Mesenchymal stem cell (in vitro differentiated cells and primary cell): ENCODE measurements at places on chromosomes 5 and 9.

- H3K27me3 ChIP-seq: peaks cover 96% of the 10 kb centered on the region
- no peak overlapping the region for H3K27ac ChIP-seq
- no peak overlapping the region for H3K4me3 ChIP-seq
- H3K36me3 ChIP-seq: no peaks in the 10 kb centered on the region
- H3K4me1 ChIP-seq: peaks cover 43% of the 10 kb centered on the region
These were observed 2.6 kb upstream of the FOXB2 start for GRCh38 chr9:77016526-77017504.

- H3K27ac ChIP-seq: no peak overlapping the region
- DNase-seq: no peak
- no peaks in the 10 kb centered on the region for H3K36me3 ChIP-seq
- H3K4me3 ChIP-seq: no peak overlapping the region
These were observed 203.2 kb downstream of the RAB3C start for GRCh38 chr5:58786035-58786434.

- no peak for DNase-seq
- no peaks in the 10 kb centered on the region for H3K4me1 ChIP-seq
- no peaks in the 10 kb centered on the region for H3K27me3 ChIP-seq
- H3K36me3 ChIP-seq: no peaks in the 10 kb centered on the region
These were observed 76.6 kb upstream of the PAM start for GRCh38 chr5:102678267-102679058.

DNA sequence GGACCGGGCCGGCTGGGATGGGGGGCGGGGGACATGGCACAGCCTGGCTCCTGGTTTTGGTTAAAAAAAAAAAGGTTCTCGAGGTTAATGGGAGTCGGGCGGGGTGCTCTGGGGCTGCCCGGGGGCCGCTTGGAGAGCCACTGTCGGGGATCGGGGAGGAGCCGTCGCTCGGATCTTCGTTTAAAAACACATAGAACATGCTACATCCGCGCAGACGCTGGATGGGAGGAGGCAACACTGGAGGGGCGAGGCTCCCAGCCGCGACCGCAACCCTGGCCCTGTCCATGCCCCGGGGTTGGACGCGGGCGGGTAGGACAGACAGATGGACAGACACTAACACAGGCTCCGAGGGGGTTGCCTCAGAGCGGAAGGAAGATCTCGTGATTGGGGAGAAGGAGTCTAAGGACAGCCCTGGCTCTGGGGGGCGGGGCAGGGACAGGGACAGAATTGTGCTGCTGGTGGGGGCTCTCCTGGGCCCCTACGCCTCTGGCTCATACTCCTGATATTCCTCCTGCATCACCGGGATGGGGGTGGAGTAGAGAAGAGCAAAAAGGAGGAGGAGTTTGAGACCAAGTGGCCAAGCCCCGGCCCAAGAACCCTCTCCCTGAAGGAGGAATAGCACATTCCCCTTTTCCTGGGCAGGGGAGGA is 9.9 kb downstream of the SNCB start:
- peaks cover 44% of the 10 kb centered on the region for H3K27me3 ChIP-seq
- peak; percentile 84 for DNase-seq
- H3K36me3 ChIP-seq: peaks cover 3% of the 10 kb centered on the region
- no peak overlapping the region for H3K4me3 ChIP-seq
- H3K27ac ChIP-seq: no peak overlapping the region

DNA sequence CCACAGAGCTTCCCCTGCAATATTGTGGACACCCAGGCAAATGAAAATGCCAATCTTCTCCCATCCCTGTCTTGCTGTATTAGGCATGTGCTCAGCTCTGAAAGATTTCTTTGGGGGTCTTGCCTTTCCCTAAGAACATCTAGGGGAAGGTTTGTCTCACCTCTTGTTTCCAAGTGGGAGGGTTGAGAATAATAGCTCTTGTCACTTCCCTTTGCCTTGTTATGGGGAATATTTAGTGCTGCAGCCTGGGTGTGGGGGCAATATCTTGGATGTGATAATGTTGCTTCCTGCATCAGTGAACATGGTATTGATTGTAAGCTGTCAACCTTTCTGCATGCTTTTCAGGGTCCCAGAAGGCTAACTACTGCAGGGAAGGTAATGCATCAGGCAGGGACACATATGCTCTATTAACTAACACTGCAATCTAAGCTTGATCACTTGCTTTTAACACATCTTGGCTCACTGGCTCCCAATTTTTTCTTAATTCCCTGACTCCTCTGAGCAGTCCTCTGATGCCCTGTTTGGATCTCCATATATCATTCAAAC is 66.1 kb upstream of the GPR151 start:
- H3K27ac ChIP-seq: no peak overlapping the region
- no peak for DNase-seq
- no peaks in the 10 kb centered on the region for H3K36me3 ChIP-seq
- H3K4me1 ChIP-seq: peaks cover 2% of the 10 kb centered on the region

DNA sequence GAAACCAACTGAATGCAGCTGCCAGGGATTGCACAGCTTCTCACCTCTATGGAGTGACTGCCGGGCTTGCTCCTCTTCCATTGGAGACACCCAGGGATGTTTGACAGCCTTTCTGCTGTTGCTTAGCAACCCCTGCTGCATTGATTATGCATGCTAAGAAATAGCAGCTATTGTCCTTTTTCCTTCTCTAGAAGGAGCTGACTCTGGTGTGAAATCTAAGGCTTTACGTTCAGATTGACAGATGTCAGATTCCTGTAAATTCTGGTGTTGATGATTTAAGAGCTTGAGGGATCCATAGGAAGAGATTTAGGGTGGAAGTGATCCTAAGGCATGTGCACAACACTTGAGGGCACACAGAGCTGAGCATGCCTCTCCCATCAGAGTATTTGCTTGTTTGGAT is 267.7 kb downstream of the NTRK2 start:
- no peak overlapping the region for H3K4me3 ChIP-seq
- H3K4me1 ChIP-seq: no peaks in the 10 kb centered on the region
- H3K27me3 ChIP-seq: peaks cover 5% of the 10 kb centered on the region

DNA sequence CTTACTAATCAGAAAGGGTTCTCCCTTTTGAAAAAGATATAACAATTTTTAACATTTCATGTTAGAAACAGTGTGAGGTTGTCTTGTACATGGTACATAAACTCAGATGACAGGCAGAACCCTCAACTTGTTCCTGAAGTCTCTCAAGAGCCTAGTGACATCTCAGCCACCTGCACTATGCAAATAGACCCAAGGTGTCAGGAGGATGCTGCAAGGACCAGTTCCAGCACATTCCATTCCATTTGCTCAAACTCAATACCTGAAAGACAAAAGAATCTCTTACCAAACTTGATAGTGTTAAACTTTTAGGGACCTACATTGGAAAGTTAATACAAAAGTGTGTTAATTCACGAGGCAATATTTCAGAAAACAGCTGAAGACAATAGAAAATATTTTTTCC is 544.6 kb downstream of the CETN3 start:
- H3K4me3 ChIP-seq: no peak overlapping the region
- no peaks in the 10 kb centered on the region for H3K4me1 ChIP-seq
- no peak for DNase-seq
- H3K36me3 ChIP-seq: no peaks in the 10 kb centered on the region
- H3K27me3 ChIP-seq: no peaks in the 10 kb centered on the region
- no peak overlapping the region for H3K27ac ChIP-seq

DNA sequence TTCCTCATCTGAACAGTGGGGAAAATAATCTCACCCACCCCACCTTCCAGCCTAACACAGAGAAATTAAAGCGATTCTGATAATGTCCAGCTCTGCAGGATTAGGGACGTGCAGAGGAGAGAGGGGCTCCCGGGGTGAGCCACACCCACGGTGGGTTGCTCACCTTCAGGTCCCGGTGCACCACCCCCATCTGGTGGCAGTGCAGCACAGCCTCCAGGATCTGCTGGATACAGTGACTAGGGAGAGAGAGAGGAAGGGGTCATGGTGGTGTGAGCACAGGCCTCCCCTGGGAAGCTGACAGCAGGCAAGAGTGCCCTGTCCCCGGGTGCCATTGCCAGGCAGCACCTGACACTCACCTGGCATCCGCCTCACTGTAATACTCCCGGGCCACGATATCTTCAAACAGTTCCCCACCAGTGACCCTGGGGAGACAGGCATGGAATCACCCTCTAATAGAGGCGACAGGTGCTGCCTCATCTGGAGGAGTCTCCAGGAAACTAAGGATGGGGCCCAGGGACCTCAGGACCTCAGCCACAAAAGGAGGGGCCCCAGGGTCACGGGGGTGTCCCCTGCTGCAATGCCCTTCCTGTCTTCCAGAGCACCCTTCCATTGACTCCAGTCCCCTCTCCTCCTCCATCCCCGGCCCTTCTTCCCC is 33.0 kb downstream of the CAMK2A start:
- peaks cover 12% of the 10 kb centered on the region for H3K4me1 ChIP-seq
- H3K36me3 ChIP-seq: no peaks in the 10 kb centered on the region
- H3K27me3 ChIP-seq: no peaks in the 10 kb centered on the region
- no peak overlapping the region for H3K27ac ChIP-seq

DNA sequence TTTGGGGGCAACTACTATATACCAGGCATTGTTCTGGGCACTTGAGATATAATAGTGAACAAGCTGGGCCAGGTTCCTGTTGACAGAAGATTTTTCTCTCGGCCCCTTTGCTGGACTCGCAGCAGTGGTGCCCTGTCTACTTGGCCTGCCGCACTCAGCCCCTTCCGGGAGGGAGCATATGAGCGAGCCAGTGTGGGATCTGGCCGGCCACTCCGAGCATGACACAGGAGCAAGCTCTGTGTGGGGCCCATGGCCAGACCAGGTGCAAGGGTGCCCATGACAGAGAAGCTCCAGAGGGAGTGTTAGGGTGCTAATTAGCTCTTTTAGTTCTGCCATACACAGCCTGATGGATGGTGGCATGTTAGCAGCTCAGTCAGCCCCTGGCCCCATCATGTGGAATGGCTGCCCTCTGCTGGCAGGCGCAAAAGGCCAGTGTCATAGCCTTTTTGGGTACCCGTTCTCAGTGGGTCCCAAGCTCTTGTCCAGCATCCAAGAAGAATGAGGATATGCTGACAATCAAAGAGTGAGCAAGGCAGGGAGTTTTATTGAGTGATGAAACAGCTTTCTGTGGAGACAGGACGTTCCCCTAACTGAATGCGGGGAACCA is 9.3 kb upstream of the KIF4B start:
- no peaks in the 10 kb centered on the region for H3K4me1 ChIP-seq
- H3K36me3 ChIP-seq: no peaks in the 10 kb centered on the region
- no peak overlapping the region for H3K4me3 ChIP-seq
- peak; percentile 14 for DNase-seq
- peaks cover 14% of the 10 kb centered on the region for H3K27me3 ChIP-seq
